ENCODE measurements at places on chromosomes 11 and 22. TPM values are rescaled to one million over a fixed set of nuclear protein-coding genes. Genes with fewer than 3 reads are reported as not detected.

Gene PAX6
- not detected for total RNA-seq

Gene APOA1
- not detected for total RNA-seq

DNA sequence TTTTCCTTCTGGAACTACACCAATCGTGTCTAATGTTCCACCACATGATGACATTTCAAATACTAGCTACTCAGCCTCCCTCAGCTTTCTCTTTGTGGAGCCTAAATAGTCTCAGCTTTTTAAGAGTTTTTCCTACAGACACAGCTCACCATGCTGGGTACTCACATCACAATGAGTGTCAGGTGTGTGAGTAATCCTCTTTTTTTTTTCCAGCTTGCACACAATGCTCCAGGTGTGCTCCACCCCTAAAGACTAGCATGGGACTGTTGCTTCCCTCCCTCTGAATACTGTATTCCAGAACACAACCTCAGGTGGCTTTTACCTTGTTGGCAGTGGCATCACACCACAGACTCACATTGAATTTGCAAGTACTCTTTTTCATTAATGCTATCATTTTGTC, 11.7 kb downstream of the BTG4 start:
- no peak for DNase-seq

- DNase-seq, result no peak
Measured at GRCh38 chr22:19694696-19695095, 19.6 kb upstream of the SEPTIN5 start.

- no peak for DNase-seq
Measured at GRCh38 chr11:131658952-131659351, 288.5 kb downstream of the NTM start.

DNA sequence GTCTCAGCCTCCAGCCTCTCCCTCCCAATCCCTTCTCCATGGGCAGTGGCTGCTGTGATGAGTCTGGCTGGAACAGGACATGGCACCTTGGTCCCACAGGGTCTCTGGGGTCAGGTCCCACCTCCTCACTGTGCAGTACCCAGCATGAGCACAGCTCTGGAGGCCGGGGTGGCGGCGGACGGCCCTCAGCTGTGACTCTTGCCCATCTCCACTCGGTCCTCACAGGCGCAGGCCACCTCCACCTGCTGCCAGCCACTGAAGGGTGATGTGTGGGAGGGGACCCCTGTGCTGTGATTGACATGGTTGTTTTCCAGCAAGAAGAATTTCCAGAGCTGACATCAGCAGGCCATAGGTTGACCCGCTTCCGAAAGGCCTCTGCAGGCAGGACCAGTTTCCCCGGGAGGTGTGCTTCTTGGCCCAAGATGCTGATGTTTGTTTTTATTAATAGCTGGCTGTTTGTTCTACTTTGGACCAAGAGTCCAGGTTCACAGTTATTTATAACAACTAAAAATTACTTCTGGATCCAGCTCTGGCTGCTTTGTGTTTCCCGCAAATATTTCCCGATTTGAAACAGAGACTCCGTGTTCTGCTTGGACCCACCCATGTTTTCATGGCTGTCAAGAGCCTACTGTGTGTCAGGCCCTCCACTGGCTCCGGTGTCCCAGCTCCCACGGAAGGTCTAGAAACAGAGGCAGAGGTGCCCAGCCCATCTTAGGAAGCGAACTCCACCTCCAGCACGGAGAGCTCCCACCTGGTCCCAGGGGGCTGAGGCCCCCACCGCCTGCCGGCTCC, 45.7 kb downstream of the SCUBE1 start:
- DNase-seq, result no peak
